ENCODE measurements at places on chromosomes 13 and 19. TPM values are rescaled to one million over a fixed set of nuclear protein-coding genes. Genes with fewer than 3 reads are reported as not detected.

The SYT3 gene
- 0.49 TPM for total RNA-seq

DNA sequence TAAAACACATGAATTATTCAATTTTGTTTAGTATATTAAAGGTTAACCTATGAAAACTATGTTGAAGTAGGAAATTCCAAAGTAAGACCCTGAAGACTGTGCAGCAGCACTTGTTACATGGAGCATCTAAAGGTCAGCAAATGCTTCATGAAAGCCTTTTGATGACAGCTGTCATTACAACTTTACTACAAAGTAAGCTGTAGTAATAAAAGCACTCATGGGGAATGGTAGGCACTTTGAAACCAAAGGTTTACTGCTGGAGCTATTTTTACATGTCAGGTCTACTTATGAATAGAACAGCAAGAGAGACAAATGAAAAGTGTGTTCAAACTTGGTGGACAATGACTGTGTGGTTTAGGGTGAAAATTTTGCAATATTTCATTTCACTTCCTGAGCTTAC is 672.5 kb upstream of the PCDH20 start:
- DNase-seq: no peak

DNA sequence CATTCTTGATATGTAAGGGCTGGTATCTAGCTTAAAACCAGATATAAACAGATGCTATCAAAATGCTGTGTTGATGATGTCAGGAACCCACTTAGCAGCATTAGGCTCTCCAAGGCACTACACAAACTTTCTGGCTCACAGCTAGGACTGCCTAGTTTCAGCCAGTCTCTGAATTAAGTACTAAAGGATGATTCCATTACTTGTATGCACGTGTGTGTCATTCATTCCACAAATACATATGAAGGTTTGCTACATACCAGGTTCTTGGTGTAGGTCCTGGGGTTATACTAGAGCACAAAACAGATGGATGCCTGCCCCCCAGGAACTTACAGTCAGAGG is 151.5 kb downstream of the RGCC start:
- DNase-seq: no peak

GRCh38 chr19:42501733-42502132 is 26.5 kb downstream of the CEACAM1 start:
- DNase-seq: no peak

The GAS6 gene
- total RNA-seq: 195 TPM

- no peak for DNase-seq
Measured at GRCh38 chr13:81104035-81104715, 763.2 kb upstream of the SPRY2 start.

- no peak for DNase-seq
Measured at GRCh38 chr13:71309905-71310304, 557.1 kb downstream of the DACH1 start.

Measured in lower leg skin (tissue), 4 donors.